Pons (tissue), 1 donor: ENCODE measurements at places on chromosomes 6 and 20.
A peak's percentile ranks its signal among the peaks of the same experiment; 100 is the strongest.

DNA sequence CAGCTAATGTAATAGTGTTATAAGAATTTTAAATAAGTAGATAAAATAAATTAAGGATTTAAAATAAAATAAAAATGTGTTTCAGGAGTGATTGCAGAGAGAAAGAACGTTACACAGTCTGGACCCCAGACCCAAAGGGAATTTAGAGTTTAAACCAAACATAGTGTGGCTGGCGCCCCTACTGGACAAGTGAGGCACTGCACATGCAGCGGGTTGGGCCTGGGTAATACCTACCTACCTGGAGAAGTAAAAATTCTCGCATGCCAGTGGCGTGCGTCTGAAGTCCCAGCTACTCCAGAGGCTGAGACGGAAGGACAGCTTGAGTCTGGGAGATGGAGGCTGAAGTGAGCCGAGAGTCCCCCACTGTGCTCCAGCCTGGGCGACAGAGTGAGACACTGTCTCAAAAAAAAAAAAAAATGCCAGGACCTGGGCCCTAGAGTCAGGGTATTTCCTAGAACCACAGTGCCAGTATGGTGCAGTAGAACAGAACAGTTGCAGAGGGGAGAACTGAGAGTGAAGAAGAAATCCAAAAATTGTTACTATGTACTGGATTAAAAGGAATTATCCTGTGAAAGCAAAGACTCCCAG lies 71.4 kb upstream of the TCF21 start:
- DNase-seq: no peak

DNA sequence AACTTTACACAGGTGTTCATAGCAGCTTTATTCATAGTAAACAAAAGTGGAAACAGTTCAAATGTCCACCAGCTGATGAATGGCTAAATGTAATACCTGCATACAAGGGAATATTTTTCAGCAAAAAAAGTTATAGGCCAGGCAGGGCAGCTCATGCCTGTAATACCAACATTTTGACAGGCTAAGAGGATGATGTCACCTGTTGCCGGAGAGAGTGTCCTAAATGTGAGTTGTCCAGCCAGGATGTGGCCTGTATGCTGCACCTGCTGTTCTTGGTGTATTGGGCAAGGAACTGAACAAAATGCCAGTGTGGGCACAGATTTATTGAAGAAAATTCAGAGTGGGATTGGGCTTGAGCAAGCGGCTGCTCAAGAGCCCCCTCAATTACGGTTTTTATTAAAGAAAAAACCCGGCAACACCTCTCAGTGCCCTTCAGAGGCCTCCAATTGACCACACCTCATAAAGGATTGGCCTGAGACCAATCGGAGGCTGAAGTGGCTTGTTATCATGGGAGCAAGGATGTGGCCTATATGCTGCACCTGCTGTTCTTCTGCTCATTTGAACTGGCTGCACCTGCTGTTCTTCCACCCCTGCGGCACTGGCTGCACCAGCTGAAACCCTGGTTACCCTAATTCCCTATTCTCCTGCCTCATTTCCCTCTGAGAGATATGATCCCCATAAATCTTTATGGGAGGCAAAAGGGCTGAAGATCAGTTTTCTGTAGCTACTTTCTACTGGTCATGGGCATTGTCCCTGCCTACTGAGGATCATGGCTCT lies 164.3 kb upstream of the PROKR2 start:
- DNase-seq: no peak

- DNase-seq: no peak
These were observed 101.3 kb upstream of the SULF2 start for GRCh38 chr20:47886454-47887041.

DNA sequence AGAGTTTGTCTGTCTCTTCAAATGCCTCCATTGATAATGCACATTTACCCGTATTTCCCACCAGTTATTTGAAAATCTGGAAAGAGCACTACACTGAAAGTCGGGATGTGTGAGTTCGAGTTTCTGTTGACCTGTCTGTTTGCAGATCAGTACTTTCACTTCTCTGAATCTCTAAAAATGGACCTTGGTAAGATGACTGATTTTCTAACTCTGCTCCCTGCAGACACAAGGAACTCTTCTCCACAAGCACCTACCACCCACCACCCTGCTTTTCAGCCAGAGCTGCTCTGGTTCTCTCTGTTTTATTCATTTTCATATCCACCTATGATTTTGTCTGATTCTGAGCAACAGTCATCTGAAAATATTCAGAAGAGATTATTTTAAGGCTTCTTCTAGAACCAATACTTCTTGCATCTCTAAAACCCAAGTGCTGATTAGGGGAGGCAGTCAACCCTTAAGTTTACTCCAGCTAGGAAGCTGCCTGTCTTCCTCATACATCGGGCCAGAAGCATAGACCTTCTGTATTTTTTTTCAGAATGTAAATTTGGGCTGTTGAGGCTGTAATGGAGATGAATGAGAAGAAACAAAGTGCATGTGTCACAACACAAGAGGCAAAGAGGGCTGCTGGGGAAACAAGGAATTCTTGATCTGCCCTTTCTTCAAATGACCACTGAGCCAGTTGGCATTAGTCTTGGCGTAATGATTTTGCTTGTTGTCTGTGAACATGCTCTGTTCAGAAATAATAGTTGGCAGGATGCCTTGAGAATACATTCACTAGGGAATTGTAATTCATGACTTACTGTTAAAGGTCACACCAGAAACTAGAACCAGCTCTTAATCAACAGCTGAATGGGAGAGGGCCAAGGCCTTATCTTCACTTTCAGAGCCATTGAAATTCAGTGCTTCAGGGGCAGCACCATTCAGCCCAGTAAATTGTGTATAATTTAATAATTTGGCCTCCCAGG lies 85.4 kb upstream of the MYLIP start:
- DNase-seq: peak; percentile 31

DNA sequence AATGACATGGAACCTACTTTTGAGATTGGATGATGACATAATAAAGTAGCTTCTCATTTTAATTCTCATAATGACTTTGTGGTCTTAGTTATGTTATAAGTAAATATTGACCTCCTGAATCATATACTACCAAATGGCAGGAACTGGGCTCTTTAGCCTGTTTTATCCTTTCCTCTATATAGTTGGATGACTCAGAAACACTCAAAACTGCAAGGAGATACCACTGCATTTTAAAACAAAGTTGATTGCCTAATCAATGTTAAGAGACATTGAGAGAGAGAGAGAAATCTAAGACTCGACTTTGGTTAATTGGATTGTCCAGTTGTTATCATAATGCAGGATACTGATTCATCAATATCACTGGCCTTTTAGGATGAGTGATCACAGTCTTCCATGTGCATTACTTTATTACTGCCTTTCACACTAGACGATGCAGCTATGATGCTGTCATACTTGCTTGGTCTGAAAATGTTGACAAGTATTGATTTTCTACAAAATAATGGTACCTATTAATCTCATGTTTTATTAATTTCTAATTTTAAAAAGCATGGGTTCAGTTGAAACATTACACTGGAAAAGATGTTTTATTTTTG lies 320.0 kb downstream of the NKAIN2 start:
- no peak for DNase-seq

- no peak for DNase-seq
These were observed 89.9 kb downstream of the SEL1L2 start for GRCh38 chr20:13900496-13900895.

DNA sequence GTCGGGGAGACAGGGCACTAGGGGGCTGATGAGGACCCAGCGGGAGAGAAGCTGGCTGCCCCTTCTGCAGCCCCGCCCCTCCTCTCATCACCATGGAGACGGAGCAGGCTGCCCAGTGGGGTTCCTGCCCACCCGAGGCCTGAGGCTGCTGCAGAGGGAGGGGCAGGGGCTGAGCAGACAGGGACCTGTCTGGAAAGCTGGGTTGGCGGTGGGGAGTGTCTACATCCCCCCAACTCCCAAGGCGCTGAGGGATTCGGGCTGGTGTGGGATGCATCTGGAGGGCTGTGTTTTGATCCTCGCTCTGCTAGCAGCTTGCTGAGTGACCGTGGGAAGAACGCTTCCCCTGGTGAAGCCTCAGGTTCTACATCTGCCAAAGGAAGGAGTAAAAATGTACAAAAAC lies 1.2 kb upstream of the BPI start:
- DNase-seq: no peak

- no peak for DNase-seq
These were observed 23.2 kb upstream of the AIG1 start for GRCh38 chr6:143037470-143037869.

- DNase-seq: no peak
These were observed 2.2 kb upstream of the EPB41L2 start for GRCh38 chr6:131065112-131065823.

- DNase-seq: no peak
These were observed 54.3 kb downstream of the SNAI1 start for GRCh38 chr20:50037123-50037522.

- no peak for DNase-seq
These were observed 437.1 kb downstream of the GRIK2 start for GRCh38 chr6:101830501-101831031.

GRCh38 chr20:51583499-51583898 lies 41.0 kb upstream of the NFATC2 start:
- no peak for DNase-seq
